ENCODE measurements at places on chromosomes 6 and 20.

DNA sequence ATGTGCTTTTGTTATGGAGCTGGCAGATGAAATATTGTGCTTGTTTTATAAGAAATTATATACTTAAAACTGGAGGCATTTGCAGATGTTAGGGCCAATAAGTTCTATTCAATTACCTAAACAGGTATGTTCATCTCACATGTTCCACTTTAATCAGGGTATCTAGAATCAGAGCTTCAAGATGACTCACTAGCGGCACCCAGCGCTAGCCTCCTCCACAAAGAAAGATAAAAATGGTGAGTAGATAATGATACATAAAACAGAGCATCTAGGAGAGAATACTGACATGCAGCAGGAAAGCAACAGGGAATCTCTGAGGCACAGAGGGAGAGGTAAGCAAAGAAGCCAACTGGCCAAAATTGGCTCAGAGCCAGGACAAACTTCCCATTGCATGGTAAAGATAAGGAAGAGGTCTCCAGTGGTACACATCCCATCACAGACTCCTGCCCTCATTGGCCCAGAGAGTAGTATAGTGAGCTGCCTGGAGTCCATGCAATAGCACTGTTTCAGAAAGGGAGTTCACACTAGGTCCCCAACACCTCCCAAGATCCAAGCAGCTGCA lies 200.7 kb upstream of the SPTLC3 start:
- no peak for DNase-seq

DNA sequence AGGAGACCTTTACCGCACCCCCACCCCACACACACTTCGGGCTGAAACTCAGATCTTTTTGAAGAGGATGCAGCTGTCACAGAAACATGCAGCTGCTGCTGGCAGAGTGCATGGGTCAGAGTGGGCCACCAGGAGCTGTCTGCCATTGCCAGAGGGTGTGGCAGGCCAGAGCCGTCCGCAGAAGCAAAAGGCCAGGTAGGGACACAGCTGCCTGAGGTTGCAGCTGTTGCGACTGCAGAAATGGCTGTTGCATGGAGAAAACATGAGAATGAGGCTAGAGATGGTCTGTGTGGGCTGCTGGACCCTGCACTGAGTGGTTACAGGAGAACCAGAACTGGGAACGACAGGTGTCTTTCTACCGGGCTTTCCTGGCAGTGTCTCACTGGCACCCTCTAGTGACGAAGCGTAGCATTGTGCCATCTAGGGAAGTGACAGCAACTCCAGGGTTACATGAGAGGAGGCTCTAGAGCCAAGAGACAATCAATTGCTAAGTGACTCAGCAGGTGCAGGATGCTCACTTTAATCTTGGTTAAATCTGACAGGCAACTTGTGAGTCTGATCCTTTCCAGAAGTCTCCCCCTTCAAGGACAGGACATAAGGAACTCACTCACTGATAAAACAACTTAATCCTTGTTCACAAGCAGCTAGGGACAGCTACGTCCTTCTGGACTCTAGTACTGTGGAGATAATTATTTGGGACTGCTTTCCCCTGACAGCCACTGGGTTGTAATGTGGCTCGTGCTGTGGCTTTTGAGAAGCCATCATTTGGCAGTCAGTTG lies 29.1 kb upstream of the SERPINB9 start:
- DNase-seq: peak; percentile 83

GRCh38 chr6:112017169-112017568 lies 36.7 kb upstream of the CCN6 start:
- no peak for DNase-seq

DNA sequence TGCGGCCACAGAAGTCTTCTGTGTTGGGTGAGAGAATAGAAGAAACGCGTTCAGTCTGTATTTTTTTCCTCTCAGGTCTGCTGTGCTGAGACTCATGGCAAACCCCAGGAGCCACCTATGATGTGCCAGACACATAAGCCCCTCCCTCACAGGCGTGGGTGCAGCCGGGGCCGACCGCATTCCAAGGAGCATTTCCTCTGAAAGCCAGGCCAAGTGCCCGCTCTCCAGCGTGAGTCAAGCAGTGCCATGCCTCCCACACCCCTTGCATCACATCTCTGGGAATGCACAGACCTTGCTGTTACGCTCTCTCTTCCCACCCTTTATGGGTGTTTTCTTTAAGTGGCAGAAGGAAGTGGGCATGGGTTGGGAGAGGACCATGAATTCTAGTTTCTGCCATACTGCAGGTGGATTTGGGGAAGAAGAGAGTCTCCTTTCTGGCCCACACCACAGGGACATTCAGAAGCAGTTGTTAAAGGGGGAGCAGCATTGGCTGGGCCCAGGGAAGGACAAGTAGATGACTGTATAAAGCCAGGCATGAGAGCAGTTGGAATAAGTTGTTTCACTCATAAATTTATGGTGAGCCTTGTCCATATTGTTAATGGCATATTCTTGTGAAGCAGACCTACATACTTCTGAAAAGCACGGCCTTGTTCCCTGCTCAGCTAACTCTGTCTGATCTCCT lies 37.1 kb upstream of the TFAP2A start:
- no peak for DNase-seq

GRCh38 chr6:154277629-154278017 lies 79.0 kb downstream of the IPCEF1 start:
- DNase-seq: no peak

- DNase-seq: no peak
Measured at GRCh38 chr6:43461936-43462335, 6.6 kb upstream of the DLK2 start.

DNA sequence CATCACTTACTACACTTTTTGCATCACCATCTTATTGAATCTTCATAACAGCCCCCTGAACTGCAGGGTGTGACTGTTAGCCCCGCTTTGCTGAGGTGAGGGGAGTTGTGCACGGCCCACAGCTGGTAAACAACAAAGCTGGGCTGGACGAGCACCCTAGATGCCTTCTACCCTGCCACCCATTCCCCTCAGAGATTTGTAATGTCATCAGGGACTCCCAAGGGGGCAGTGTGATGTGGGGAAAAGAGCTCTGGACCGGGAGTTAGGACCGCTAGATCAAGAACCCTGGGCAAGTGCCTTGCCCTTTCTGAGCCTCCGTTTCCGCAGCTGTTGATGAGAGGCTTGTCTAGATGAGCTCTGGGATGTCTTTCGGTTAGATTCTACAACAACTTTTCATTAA lies 20.9 kb downstream of the PKIG start:
- DNase-seq: no peak

- DNase-seq: no peak
Measured at GRCh38 chr6:7899101-7899888, 11.3 kb downstream of the TXNDC5 start.

GRCh38 chr6:145547594-145548335 lies 187.6 kb downstream of the EPM2A start:
- DNase-seq: no peak

DNA sequence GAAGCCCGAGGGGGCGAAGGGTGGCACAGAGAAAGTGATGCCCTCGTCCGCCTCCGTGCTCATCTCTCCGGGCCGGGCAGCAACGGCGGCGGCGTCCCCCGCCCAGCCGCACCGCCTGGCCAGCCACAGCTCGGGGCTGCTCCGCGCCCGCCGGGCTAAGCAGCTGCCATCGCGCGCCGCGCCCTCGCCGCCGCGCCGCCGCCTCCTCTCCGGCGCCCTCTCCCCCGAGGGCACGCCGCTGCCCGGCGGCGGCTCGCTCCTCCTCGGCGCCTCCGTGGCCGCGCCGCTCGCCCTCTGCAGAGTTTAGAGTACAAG lies 225 bp downstream of the MAP3K5 start:
- DNase-seq: no peak

DNA sequence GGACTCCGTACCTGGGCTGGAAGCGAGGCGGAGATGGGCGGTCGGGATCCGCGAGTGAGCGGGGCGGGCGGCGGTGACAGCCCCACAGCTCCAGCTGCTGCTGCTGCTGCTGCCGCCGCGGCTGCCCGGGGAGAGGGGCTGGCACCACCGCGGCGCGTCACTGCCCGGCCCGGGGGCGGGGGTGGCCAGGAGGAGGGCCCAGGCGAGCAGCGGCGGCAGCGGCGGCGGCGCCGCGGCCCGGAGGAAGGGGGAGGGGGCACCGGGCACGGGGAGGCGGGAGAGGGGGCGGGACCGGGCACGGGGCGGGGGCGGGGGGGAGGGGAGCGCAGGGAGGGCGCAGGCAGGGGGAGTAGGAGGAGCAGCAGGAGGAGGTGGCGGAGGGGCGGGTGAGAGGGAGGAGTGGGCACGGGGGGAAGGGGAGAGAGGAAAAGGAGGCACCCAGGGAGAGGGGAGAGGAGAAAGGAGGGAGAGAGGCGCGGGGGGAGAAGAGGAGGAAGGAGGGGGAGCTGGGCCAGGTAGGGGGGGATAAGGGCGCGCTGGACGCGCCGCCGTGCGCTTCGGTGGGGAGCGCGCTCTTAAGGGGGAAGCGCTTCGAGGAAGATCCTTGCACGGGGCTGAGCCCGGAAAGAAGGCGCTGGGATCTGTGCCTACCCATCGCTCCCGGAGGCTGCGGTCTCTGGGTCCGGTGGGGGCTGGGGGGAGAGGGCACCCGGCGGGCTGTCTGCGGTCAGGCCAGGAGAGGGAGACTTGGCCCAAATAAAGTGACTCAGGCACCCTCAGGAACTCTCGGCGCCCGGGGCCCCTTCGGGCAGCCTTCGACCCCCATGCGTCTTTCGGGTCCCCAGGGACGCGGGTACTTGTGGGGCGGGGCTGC lies 101.5 kb downstream of the NOL4L start:
- DNase-seq: peak; percentile 86

DNA sequence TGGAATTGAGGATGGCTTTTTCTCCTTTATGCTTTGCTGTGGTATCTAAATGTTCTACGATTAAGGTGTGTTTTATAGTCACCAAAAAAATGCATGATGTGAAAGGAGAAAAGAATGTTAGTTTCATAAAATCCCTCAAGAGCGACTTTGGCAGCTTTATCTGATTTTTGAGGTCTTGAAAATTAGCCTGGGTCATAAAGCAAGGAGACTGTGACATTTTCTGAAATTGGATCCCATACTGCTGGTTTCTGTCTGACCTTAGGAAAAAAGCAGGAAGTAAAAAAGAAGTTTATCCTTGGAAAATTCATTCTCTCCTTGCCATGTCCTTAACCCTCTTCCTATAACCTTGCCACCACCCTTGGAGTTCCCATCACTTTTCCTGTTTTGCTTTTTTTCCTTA lies 525.3 kb downstream of the CD83 start:
- DNase-seq: no peak

- DNase-seq: no peak
Measured at GRCh38 chr6:16824845-16825685, 63.8 kb upstream of the ATXN1 start.

DNA sequence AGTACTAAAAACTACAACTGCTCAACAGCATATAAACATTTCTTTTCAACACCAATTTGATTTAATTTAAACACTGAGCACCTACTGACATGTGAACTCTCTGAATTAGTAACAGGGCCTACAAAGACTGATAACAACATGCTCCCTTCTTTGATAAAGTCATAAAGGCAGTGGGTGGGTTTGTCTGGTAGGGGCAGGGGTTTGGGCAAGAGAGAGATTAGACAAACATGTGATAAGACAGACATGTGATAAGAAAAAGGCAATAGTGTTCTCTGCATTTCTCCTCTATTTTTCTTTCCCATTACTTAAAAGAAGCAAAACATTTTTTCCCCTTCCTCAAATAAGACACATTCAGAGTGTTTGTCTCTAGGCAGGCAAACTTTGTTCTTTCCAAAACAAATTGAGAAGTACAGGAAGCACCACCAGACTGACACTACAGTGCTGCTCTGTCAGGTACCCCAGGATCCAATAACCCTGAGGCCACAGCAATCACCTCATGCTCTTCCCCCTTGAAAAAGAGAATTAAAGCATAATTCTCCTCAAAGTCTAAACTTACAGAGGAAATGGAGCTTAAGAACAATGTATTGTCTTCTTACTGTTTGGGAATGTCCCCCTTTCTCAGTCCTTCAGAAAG lies 11.9 kb downstream of the C6orf52 start:
- DNase-seq: no peak

DNA sequence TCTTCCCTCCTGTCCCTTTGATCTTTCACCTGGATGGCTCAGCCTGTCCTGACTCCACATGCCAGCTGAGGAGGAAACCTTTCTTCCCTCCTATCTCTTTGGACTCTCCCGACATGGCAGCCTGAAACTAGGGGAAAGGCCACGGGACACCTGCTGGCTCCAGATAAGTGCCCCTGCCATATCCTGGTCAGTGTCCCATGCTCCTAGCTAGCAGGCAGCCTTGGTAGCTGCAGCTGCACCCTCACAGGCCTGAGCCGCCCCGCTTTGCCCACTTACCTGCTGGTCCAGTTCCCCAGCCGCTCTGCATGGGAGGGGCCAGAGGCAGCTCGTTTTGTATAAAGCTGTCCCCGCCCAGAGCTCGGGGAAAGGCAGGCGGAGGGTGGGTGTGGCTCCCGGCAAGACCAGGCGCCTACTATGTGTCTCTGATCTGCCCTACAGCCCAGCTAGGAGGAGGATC lies 7.4 kb upstream of the SLC52A3 start:
- DNase-seq: no peak

GRCh38 chr6:2839982-2840748 lies 1.5 kb downstream of the SERPINB1 start:
- no peak for DNase-seq

DNA sequence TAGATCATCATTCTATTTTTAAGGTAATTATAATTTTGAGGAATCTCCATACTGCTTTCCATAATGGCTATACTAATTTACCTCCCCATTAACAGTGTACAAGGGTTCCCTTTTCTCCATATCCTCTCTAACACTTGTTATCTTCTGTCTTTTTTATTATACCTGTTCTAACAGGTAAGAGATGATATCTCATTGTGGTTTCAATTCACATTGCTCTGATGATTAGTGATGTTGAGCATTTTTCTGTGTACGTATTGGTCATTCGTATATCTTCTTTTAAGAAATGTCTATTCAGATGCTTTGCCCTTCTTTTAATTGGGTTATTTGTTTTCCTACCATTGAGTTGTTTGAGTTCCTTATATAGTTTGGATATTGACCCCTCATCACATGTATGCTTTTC lies 81.6 kb upstream of the SCAF8 start:
- no peak for DNase-seq

- no peak for DNase-seq
Measured at GRCh38 chr6:28775405-28776129, 148.2 kb downstream of the TRIM27 start.

GRCh38 chr6:101150226-101150625 lies 243.3 kb upstream of the GRIK2 start:
- no peak for DNase-seq

DNA sequence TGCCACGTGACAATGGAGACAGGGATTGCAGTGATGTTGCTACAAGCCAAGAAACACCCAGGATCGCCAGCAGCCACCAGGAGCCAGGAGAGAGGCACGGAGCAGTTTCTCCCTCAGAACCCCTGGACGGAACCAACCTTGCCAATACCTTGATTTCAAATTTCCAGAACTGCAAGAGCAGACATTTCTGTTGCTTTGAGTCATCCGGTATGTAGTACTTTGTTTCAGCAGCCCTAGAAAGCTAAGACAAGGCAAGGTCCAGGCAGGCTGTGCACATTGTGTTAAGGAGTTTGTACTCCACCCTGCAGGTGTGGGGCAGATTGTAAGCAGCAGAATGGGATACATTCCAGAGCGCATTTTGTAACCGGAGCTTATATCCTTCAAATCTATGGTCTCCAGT lies 48.3 kb downstream of the TRERF1 start:
- no peak for DNase-seq
